Hematopoietic multipotent progenitor cell treated with erythropoietin and hydrocortisone succinate and interleukin-3 and kit ligand, for 17 days (in vitro differentiated cells): ENCODE measurements at places on chromosomes 2 and 18.

DNA sequence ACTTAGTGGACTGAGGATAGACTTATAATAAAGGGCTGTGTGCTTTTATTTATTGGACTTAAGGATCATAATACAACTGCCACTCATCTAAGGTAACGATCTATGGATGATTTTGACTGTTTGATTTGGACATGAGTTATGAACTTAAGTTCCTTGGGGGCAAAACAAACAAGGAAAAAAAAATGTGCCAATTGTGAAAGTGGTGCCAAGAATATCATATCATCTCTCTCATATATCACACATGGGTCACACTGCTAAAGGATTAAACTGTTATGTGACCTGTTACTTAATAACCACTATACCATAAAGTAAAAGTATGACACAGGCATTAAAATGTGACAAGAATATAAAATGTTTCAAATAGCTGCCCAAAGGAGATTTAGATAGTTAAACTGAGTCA lies 886.3 kb downstream of the ERBB4 start:
- DNase-seq, result no peak

DNA sequence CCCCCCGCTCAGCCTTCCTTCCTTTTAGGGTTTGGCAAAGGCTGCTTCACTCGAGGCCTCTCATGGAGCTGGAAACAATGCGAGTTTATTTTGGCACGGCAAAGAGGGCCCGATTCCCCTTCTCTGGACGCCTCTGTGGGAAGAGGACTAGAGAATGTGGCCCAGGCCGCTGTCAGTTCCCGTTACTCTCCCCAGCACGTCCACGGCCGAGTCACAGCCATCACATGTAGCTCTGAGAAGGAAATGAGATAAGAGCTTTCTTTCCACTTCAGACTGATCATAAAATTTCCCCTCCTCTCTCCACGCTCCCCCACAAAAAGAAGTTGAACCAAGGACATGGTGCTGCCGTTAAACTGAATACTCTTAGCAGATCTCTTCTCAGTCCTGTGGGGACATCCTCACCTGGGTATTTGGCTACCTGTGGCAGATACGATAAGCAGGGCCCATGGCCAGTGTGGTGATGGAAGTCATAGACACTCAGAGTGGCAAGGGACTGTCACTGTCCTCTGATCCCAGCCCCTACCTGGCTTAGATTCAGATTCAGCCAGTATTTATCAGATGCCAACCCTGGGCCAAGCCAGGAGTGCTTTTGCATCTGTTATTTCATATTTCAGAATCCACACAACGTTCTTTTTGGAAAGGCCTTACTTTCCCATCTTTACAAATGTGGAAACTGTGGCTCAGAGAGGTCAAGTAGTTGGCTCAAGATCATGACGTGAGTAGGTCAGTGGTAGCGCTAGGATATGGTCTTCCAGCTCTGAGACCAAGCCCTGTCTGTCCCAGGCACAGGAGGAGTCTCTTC lies 101.2 kb downstream of the MCFD2 start:
- DNase-seq, result no peak

GRCh38 chr2:120541972-120542670 lies 193.5 kb upstream of the GLI2 start:
- no peak for DNase-seq

GRCh38 chr18:37564711-37565100 lies 892 bp downstream of the CELF4 start:
- no peak for DNase-seq

- no peak for DNase-seq
These were observed 300.7 kb upstream of the DLGAP1 start for GRCh38 chr18:4755848-4756247.

GRCh38 chr2:43221763-43222474 lies 4.5 kb downstream of the ZFP36L2 start:
- DNase-seq, result peak; percentile 87

DNA sequence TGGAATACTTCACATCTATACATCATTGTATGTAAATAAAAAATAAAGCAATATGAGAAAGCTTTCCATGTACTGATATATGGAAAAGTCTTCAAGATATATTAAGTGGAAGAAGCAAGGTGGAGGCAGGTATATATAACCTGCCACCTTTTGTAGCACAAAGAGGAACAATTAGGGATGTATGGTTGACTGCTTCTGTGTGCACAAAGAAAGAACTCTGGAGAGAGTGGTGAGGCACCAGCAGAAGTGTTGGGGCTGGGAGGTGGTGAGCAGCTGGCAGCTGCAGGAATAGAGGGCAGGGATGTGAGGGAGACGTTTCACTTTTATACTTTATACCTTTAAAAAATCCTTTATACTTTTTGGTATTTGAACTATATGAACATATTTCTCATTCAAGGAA lies 26.1 kb downstream of the KIF5C start:
- no peak for DNase-seq

DNA sequence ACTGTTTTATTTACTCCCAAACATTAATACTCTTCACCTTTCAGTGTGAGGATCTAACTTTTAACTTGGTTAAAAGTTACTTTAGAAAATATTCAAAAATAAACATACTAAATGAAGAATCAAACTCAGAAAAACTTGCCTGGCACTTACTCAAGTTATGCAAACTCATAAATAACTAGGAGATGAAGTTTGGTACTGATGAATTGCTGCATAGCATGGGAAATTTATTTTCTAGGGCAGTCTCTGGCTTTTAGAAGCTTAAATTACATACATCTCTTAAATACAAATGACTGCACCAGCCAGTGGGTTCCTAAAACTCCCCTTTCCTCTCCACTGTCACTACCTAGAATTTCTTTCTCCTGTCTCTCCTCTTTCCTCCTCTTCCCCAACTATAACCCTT lies 46.7 kb upstream of the CREB1 start:
- no peak for DNase-seq

DNA sequence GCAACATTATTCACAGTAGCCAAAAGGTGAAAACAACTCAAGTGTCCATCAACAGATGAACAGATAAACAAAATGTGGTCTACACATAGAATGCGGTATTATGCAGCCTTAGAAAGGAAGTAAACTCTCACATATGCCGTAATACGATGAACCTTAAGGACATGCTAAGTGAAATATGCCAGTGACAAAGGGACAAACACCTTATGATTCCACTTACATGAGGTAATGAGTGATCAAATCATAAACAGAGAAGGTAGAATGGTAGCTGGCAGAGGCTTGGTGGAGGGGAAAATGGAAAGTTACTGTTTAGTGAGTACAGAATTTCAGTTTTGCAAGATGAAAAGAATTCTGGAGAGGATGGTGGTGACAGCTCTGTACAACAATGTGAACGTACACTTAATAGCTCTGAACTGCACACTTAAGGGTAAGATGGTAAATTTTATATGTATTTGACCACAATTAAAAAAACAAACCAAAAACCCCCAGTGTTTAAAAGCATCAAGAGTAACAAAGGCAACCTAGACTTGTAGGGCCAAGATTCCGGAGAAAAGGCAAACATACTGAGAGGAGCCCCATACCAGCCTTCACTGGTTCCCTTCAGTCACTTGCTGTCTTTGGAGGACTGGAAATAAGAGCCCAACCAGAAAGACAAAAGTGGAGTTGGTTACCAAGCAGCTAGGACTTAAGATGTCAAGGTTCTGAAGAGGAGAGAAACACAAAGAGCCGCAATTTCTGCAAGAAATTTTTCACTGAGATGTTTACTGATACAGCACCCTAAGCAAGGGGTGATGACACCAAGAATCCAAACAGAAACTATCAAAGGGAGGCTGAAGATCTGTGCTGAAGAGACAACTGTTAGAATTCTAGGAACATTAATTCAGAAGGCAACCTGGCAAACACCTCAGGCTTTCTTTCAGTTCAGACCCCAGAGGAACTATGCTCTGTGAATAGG lies 61.3 kb downstream of the CUL3 start:
- no peak for DNase-seq

DNA sequence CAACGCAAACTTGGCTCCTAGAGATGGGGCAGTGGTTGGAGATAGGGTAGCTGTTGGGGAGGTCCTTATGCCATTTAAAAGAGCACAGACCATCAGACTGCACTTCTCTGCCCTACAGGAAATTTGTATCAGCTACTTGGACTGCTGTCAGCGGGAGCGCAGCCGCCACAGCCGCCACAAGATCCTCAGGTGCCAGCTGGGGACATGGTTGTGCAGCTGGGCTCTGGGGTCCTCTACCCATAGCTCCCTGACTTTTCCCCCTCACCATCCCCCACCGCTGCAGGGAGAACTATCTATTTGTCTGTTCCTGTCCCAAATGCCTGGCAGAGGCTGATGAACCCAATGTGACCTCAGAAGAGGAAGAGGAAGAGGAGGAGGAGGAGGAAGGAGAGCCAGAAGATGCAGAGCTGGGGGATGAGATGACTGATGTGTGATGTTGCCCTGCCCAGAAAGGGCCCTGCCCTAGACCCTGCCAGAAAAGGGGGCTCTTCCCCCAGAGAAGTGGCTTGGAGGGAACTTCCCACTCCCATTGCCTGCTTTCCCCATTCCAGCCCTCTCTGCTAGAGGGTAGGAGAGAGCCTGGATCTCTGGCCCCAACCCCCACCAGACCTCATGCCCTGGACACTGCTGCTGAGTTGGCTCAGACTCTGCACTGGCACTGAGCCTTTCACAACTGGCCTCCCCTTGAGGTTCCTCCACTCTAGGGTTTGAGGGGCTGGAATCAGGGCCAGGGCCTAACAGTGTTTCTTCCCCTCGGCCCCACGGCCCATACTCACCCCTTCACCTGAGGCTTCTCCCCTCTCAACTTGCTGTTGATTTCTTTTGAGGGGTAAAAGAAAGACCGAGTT lies 7.3 kb downstream of the PRADC1 start:
- DNase-seq, result no peak

GRCh38 chr2:71534826-71535225 lies 81.5 kb downstream of the DYSF start:
- DNase-seq, result no peak

- DNase-seq, result no peak
These were observed 29.4 kb upstream of the ST3GAL5 start for GRCh38 chr2:85917887-85918795.

DNA sequence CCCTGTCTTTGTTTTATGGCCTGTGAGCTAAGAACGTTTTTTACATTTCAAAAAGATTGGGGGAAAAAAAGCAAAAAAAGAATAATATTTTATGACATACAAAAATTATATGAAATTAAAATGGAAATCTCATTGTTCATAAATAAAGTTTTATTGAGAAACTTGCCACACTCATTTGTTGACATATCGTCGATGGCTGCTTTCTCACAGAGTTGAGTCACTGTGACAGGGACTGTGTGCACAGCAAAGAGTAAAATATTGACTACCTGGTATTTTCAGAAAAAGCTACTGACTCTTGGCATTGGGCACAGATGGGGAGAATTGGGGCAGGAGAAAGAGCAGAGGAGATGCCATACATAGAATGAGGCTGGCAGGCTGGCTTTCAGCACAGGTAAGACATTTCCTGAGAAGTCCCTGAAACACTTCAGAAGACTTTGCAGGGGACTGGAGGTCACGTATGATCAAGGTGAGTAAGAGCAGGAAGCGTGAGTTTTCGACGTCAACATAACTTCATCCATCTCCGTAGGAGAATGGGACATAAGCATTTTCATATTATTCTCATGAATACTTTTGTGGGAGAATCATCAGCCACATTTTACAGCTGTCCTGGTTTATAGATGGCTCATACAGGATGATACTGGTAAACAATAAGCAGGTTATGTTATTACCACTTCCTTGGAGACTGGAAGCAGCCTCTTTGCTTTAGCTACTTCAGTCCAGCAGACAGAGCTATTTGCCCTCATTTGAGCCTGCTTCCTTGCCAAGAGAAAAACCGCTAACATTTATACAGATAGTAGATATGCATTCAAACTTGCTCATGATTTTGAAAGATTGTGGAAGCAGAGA lies 32.5 kb upstream of the PUM2 start:
- no peak for DNase-seq

GRCh38 chr2:138536302-138536701 lies 34.7 kb downstream of the SPOPL start:
- DNase-seq, result no peak

DNA sequence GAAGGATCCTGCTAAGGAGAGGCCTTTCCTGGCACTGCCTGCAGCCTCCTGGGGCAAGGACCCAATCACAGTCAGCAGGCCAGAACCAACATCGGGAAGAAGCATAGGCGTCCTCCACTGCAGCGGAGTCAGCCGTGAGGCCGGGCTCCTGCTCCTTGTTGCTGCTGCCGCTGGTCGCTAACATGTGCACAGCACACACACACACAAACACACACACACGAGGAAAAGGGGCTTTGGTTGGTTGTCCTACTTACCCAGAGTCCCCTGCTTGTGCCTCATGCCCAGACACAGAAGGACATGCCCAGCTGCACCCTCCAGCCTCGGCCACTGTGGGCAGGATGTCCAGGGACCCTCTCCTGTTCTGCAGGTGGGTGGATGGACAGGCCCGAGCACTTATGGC lies 209.4 kb downstream of the GLI2 start:
- no peak for DNase-seq
